Uterine smooth muscle cell (primary cell): ENCODE measurements at places on chromosomes 1 and 21. TPM values are rescaled to one million over a fixed set of nuclear protein-coding genes. Genes with fewer than 3 reads are reported as not detected.

Gene TRAF5
- 13.3 and 15.2 TPM in 2 replicates for total RNA-seq

Gene MAN1C1
- total RNA-seq: 2.4 and 12.2 TPM in 2 replicates

Gene DENND2C
- 1.6 and 1.9 TPM in 2 replicates for total RNA-seq

Gene EEIG2
- 20.0 and 27.8 TPM in 2 replicates for total RNA-seq

Gene OLFML3
- total RNA-seq: 187 and 300 TPM in 2 replicates

Gene RNF186
- total RNA-seq: 0.12 TPM in 1 of 2 replicates, not detected in the other
